PC-3 (cell line): ENCODE measurements at places on chromosomes 4 and X. TPM values are rescaled to one million over a fixed set of nuclear protein-coding genes. Genes with fewer than 3 reads are reported as not detected.
A peak's percentile ranks its signal among the peaks of the same experiment; 100 is the strongest.

DNA sequence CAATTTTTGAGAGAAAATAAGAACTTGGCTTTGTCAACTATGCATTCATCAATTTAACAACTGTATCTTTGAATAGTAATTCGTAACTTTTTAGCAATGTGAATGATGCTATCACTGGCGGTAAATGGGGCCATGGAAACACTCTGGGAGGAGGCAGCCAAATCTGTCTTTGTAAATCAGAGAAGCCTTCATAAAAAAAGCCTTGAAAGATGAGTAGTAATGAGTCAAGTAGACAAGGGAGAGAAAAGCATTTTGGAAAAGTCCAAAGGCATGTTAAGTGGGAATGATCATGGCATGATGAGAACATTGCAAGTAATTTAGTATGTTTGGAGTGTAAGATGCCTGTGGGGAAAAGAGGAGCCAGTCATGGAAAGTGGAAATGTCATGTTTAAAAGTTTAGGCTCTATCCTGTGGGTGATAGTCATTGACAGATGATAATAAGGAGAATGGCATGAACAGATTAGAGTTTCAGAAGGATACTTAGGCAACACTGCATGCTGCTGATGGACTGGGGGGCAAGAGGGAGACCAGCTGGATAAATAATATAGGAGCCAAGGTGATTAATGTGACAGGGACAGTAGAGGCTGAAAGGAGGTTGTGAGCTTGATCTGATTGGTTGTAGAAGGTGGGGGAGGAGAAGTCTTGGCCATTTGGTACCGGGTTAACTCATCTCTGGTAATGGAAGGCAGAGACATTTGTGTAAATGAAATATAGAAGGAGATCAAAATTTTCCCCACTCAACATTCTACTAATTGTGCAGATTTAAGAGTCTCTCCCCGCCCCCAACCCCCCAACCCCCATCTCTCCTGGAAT, 16.3 kb downstream of the SPRY1 start:
- DNase-seq, result peak; percentile 52

DNA sequence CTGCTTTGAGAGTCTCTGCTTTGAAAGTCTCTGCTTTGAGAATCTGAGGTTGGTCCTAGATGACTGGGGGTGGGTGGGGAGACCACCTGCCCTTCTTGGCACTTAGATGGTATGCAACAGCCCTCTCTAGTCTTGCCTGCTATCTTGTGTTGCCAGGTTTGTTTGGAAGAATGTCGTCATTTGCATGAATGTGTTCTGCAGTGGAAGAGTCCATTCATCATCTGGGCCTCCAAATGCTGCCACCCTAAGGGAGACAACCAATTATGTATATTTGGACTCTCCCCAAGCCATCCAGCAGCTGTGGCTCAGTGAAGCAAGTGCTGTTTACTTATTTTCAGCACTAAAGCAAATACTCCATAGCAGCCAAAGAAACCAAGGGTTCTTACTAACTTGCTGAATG, 44.6 kb upstream of the TRPC5OS start:
- no peak for DNase-seq

GRCh38 chr4:20194123-20195013, 57.3 kb upstream of the SLIT2 start:
- peak; percentile 87 for DNase-seq

DNA sequence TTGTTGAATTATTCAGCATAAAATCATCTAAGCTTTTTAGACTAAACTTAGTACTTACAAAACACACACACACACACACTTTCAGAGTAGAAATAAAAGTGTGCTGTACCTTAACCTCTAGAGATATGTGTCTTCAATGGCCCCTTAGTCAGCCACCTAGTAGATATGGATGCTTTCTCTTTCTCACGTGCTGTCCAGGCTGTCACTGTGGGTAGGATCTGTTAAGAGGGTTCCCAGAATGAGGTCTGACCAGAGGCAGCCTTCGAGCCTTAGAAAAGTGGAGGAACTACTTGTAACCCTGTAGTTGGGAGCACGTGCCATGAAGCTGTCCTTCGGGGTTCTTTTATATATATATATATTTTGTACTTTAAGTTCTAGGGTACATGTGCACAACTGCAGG, 117.9 kb downstream of the COL4A5 start:
- no peak for DNase-seq

GRCh38 chr4:19776021-19776459, 475.7 kb upstream of the SLIT2 start:
- peak; percentile 96 for DNase-seq

Gene VCX3B
- total RNA-seq, result 0.26 TPM in 1 of 2 replicates, not detected in the other

Gene GUCY1B1
- 3.1 and 4.4 TPM in 2 replicates for total RNA-seq

GRCh38 chrX:153302796-153303195, 18.8 kb downstream of the PNMA6F start:
- DNase-seq, result no peak

DNA sequence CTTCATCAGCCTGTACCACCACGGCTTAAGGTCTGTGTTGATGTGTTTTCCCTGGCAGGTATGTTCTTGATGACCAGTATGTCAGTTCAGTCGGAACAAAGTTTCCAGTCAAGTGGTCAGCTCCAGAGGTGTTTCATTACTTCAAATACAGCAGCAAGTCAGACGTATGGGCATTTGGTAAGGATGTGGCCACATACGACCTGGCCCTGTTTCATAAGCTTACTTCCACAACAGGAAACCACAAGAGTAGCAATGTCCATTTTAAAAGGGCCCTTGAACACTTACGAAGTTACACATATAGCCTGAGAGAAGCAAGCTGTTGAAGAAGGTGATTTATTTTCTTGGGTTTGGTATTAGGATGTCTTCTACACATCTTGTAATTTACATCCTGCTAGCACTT, 46.1 kb downstream of the BMX start:
- no peak for DNase-seq

Gene SULT1B1
- 0.04 and 0.17 TPM in 2 replicates for total RNA-seq

Gene MAGEE2
- total RNA-seq, result not detected in 2 replicates

DNA sequence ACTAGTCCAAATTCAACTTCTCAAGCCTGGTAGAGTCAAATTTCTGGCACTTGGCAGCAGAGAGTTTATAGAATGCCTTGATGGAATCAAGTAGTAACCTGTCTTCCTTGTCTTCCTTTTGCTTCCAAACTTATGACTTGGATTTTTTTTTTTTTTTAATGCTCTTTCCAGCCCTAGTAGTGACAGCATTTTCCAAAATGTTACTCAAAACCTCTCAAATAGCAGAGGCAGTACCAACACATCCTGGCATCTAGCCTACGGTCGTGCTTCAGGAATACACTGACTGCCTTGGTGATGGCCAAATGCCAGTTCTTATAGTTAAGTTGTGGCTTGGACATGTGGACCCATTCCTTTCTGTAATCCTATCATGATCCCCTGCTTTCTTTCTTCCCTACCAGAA, 46.0 kb downstream of the GALNT7 start:
- peak; percentile 25 for DNase-seq

DNA sequence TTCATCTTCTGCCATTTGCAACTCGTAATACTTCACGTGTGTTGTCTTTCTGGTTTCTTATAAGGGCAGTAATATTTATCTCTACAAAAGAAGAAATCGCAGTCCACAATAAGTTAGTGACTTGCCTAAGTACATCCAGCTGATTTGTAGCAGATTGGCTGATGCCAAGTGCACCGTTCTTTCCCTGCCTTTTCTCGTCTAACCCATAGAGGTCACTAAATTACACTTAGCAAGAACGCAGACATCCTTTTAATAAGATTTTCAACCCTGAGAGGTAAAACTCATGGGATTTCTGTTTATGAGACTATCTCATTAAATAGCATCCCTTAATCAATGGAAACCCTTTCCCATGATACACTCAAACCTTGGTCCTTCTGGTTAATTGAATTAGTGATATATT, 408.6 kb upstream of the ACTRT1 start:
- DNase-seq, result peak; percentile 40

Gene NUP62CL
- 4.8 and 9.9 TPM in 2 replicates for total RNA-seq

- DNase-seq, result no peak
These were observed 52.2 kb downstream of the EFNB1 start for GRCh38 chrX:68880846-68881552.

DNA sequence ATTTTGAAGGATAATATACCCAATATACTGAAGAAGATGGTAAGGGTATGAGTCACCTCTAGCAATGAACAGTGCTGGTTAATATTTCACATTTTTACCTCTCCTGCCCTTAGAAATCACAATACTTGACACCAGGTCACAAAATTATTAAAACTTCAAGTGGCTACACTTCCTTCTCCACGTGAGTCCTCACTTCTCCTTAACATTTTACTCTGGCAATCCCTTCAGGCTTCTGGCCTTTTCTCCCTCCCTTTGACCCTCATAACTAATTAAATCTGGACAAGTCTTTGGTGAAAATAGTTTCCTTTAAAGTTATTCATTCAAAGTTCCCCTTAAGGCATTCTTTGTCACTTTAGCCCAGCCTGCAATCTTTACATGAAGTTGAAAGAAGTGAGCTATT, 190.4 kb downstream of the UNC5C start:
- DNase-seq, result no peak

DNA sequence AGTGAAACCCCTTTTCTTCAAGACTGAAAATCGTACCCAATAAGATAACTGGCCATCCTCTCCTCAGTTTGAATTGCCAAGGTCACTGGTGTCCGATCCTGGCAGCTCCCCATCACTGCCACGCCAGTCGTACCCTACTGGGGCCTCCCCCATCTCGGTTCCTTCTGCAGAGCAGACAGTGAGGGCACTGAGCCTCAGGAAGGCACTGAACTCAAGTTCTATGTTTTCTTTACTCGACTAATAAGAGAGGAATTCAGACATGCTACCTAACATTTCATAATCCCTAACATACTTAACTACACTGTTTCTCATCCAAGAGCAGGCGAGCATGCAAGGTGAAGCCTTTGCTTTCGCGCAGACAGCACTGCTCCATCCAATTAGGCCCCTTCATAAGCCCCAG, 23.4 kb downstream of the ZFYVE28 start:
- DNase-seq, result no peak

DNA sequence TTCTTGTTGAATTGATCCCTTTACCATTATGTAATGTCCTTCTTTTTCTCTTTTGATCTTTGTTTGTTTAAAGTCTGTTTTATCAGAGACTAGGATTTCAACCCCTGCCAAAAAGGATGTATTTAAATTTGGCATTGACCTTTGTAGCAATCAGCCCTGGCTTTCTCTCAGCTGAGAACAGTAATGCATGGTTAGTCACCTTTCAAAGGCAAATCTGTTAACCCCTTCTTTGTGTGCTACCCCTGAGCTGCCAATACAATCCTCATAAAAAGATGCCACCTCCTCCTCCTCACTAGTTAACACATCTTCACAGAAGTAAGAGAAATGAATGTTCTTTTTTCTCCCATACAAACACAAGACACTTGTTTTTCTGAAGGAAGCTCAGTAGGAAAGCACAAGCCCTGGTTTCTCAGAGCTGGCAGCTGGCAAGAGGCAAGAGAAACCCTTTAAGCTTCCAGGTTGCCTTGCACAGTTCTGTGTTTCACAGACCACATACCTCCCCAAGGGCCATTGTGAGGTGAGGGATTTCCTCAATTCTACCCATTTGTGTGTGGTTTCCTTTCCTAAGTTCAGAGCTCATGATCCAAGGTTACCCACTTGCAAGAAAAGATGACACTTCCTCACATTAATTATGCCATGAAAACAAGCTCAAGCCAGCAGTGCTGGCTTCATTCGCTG, 122.6 kb downstream of the RCHY1 start:
- DNase-seq, result no peak

- DNase-seq, result no peak
These were observed 53.6 kb downstream of the FIP1L1 start for GRCh38 chr4:53431052-53431451.

Gene RENBP
- total RNA-seq, result 3.7 TPM in 1 of 2 replicates, not detected in the other

Gene ZNF595
- total RNA-seq, result 7.4 TPM in 2 replicates

DNA sequence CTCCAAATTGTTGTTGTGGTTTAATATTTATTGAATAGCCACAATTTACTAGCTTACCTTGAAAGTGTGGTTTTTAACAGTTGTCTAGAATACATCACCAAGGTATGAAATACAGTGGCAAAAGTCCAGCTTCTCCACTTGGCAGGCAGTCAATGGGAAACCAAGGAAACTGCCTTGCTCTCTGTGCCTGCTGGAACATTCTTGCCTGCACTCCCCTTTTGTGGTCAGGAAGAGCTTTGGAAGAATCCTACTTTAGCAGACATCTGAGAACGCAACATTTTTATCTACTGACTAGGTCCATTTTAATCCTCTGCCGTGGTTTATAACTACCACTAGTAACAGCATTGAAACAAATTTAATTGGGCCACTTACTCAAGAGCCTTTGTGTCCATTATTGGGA, 64.5 kb downstream of the TENM3 start:
- DNase-seq, result peak; percentile 40

DNA sequence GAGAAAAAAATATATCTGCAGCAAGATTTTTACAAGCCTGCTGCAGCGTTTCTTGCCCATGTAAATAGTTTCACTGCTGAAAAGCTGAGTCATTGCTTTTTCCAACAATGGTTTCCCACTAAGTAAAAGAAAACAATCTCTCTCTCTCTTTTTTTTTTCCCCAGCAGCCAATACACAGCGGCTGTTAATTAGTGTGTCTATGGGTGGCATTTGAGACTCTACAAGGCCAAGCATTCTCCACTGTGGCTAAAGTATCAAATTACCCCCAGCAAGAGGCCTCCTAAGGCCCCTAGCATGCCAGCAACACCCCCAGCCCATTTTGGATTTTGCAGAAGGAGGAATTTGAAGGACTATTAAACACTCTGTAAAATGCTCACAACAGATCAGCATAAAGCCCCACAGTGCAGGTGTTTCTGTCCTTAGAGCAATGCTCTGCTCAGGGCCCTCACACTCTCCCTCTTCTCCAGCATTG, 837.4 kb downstream of the TRIML1 start:
- DNase-seq, result peak; percentile 50

GRCh38 chr4:74123065-74123728, 24.2 kb upstream of the CXCL2 start:
- peak; percentile 25 for DNase-seq
